ENCODE measurements at places on chromosomes 4 and X. TPM values are rescaled to one million over a fixed set of nuclear protein-coding genes. Genes with fewer than 3 reads are reported as not detected.

DNA sequence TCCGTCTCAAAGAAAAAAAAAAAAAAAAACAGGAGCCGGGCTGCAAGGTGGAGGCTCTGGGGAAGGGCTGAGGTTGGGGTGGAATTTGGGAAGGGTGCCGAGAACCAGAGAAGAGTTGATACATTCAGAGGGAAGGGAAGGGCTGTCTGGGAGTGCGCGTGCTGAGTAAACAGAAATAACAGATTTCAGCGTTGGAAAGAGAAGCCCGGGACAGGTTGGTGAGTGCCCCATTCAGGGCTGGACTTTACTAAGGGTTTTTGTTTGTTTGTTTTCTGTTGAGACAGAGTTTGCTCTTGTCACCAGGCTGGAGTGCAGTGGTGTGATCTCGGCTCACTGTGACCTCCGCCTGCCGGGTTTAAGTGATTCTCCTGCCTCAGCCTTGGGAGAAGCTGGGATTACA, 1.7 kb upstream of the IL3RA start:
- no peak for DNase-seq

GRCh38 chr4:83556006-83556707, 20.2 kb downstream of the GPAT3 start:
- DNase-seq, result no peak

DNA sequence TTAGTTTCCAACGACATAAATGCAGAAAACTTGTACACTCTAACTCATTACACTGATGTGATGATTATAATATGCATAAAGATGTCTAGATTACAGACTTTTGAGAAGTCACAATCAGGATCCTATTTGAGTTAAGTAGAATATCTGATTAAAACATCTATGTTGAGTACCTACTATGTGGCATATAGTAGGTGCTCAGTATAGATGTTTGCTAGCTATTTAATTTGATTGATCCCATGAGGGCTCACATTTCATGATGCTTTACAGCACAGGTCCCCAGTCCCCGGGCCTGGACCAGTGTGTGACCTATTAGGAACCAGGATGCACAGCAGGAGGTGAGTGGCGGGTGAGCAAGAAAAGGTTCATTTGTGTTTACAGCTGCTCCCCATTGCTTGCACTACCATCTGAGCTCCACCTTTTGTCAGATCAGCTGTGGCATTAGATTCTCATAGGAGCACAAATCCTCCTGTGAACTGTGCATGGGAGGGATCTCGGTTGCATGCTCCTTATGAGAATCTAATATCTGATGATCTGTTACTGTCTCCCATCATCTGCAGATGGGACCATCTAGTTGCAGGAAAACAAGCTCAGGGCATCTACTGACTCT, 33.0 kb upstream of the CXCL8 start:
- DNase-seq, result no peak

GRCh38 chrX:18964901-18965300, 19.0 kb downstream of the PHKA2 start:
- DNase-seq, result no peak

GRCh38 chrX:103503163-103503852, 16.0 kb downstream of the RAB40A start:
- no peak for DNase-seq

DNA sequence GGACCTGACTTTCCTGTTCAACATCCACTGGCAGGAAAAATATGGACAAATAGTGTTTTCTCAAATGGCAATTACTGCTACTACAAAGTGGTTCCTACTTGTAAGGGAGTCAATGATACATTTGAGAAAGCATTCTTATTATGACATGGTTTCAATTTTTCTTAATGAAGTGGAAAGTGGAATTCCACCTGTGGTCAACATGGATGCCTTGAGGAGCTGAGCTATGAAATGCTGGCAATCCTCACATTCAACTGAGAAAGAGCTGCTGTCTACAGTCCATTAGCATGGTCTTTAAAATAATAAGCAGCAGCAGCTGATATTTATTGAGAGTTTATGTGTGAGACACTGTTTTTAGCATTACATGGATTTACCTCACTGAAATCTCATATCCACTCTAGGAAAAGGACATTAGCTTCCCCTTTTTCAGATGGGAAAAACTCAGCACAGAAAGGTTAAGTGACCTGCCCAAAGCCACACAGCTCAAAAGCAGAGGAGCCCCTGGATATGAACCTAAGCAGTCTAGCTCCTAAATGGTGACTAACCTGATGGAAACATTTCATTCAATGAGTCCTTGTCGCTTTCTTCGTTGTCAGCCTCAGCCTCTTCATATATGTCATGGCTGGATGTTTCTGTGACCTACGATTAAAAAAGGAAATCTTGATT, 29.2 kb downstream of the MAP7D3 start:
- DNase-seq, result no peak

DNA sequence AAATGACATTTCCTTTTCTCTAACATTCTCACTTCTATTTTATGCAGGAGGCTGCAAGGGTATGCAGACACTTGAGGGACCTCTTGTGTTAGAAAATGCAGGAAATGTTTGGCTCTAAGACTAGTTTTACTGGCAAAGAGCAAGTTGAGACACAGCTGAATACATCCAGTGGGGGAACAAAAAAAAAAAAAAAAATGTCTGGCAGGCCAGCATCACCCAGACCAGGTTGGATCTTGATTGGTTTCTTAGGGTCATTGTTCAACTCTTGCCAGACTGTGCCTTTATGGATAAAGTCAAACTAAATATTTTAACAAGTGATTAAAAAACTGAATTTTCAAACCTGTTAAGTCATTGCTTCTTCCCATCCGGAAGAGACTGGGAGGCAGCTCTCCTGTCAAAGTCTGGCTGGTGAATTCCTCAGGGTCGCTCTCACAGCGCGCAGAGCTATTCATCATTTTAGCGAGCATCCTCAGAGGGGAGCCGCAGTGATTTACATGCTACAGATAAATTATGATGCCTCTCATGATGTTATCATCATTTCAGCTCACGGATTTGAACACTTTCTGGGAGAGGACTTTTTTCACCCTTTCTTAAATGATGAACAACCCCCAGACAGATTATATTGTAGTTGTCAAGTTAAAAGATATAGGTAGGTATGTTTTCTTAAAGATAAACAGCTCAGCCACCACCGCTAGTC, 23.6 kb upstream of the PACRGL start:
- no peak for DNase-seq

- no peak for DNase-seq
Observed at GRCh38 chr4:151013491-151013890, 1.6 kb downstream of the LRBA start.

DNA sequence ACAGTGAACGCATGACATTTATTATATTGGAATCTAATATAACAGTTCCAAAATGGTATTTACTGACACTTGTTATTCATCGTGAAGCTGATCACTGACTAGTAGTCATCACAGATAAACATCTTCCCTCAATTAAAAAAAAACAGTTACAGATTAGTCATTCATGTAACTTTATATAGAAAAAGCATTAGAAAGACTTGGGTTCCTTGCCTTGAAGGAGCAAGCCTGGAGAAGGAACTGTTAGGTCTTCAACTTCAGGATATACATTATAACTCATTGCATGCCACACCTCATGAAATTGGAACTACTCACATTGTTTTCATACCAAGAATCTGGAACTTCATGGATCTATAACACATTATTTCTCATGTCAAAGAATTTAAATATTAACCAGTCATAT, 317.7 kb downstream of the CCSER1 start:
- no peak for DNase-seq

DNA sequence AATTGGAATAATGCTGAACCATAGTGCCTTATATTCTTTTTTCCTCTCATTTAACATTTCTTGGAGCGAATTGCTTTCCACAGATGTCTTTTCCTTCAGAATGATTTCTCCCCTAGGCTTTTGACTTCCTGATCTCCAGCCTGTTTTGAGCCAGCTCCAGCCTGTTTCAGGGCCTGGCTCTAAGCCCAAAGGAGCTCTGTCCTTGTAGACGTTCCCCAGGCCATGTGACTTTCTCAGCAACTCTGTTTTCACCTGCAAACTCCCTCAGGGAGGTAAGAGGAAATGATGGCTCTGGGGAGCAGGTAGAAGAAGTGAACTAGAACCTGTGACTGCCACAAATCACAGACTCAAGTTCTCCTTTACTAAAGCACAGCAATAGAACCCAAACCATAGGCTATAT, 89.1 kb downstream of the AKAP4 start:
- DNase-seq, result no peak

GRCh38 chrX:79368441-79368840, 1.3 kb upstream of the ITM2A start:
- no peak for DNase-seq

The FAM9C gene
- total RNA-seq, result not detected

The CLCN5 gene
- 9.2 TPM for total RNA-seq

The SH3BGRL gene
- total RNA-seq, result 132 TPM

The ZCCHC13 gene
- total RNA-seq, result not detected

The LPAR4 gene
- total RNA-seq, result 0.15 TPM
